ENCODE measurements at places on chromosomes 1 and 21.

DNA sequence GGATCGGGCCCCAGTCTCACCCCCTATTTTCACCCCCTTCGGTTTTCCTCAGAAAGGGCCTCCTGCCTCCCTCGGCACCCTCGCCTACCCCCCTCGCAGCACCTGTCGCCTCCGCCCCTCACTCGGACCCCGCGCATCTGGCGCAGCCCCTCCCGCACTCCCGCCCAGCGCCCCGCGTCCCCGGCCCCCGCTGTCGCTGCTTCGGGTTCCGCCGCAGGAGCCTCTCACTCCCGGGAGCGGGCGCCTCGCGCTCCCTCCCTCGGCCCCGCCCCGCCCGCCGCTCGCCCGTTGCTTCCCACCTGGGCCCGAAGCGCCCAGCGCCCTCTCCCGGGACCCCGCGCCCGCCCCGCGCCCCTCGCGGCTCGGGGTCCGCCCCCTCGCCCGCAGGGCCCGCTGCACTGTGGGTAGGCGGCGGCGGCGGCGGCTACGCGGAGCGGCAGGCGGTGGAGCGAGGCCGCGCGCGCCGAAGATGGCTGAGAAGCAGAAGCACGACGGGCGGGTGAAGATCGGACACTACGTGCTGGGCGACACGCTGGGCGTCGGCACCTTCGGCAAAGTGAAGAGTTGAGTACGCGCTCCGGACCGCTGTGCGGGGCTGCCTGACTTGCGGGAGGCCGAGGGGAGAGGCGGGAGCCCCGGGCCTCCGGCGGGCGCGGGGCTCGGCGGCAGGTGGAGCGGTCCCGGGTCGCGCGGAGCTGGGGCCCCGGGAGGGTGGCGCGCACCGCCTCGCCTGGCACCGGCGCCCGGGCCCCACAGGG is at the start of gene PRKAA2:
TSS of gene PRKAA2 (plus strand) at position 396 of the 758 bp plus-strand sequence. CDS start at position 470, 74 bp downstream.
- peak; percentile 56 for DNase-seq

DNA sequence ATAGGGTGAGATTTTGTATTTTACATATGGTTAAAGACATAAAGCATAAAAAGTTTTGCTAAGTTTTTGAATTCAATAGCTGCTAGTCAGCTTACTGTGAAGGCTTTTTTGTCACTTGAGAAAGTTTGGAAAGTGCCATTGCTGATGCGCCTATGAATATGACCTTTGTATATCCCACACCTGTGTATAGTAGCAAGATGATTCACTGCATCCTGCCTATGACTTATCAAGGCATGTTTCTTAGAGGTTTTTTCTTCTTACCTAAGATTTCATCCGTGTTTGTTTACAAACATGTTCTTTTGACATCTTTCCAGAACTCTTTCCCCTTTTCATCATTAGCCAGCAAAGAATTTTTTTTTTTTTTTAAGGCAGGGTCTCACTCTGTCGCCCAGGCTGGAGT is 51.5 kb downstream of the PRKAA2 start:
- DNase-seq: no peak

DNA sequence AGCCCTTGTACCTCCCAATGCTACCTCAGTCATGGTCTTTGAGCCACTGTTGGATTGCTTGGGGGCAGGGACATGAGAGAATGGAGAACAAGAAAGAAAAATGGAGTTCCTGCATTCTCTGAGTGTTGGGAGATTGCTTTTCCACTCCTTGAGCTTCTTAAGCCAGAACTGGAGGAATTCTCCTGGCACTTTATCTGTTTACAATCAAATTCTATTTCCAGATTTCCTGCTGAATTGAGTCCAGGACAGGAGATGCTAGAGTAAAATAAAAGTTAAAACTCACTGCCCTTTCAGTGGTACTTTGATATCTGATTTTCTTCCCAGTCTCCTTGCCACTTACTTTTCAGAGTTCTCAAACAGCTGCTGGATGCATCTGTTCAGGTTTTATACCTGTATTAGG is 24.4 kb upstream of the DEPDC1 start:
- DNase-seq: no peak

GRCh38 chr1:29786791-29787732 is 550.7 kb downstream of the PTPRU start:
- no peak for DNase-seq

DNA sequence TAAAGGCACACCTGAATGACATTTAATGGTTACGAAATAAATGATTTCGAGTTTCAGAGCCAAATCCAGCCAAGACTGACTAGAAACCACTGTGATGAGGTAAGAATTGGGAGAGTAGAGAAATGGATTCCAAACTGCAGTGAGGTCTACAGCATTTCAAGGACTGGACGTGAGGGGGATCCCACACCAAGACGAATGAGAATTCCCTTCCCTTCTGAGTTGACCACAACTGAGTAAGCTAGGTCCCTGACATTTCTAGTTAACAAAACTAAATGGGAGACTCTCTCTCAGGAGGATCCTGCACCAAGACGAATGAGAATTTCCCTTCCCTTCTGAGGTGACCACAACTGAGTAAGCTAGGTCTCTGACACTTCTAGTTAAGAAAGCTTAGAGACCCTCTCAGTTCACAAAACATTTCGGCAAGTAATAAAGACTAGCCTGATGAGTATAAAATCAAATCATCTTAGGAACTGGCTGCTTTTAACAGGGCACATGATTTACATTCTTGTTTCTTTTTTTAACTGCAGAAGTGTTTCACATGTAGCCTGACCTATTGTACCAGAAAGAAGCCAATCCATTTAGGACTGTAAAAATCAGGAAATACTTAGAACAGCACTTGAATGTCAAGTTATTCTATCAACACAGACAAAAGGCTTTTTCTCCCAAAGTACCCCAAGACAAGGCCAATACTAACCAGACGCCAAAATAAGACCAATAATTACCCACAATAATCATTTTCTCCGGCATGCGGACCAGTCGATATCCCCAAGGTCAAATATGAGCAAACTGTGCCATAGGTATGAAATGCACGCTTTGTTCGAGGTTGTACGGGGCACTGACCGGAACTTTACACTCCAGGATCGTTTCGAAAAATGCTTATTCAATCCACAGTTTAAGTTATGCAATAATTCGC is 1.4 kb upstream of the SPATA1 start:
- DNase-seq: peak; percentile 33

All from NCI-H69 (cell line).